ENCODE measurements at places on chromosomes 12 and 14.

DNA sequence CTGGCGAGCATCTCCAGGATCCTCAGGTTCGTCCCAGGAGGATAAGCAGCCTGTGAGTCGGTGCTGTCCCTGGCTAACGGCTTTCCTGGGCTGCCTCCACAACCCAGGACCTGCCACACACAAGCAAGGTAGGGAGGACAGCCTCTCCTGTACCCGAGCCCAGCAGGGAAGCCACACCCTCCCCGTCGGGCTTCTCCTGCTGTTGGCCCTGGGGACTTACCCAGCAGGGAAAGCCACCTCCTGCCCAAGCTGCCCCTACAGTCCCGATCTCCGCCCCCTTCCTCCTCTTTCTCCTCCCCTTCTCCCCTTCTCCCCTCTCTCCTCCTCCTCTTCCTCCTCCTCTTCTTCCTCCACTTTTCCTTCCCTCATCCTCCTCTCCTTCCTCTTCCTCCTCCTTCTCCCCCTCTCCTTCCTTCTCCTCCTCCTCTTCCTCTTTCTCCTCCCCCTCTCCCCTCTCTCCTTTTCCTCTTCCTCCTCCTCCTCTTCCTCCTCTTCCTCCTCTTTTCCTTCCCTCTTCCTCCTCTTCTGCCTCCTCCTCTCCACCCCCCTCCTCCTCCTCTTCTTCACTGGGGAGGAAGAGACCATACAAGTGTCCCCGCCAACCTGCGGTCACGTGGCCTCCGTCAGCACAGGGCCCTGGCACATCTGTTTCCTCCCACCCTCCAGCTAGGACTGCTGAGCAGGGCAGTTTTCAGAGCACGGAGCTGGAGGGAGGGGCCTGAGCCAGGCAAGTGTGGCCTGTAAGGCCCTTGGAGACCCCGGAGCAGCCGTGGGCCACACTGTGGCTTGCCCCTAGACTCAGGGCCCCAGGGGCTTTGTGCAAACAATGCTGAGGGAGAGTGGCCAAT is 17.3 kb upstream of the RFLNA start:
- DNase-seq, result no peak

DNA sequence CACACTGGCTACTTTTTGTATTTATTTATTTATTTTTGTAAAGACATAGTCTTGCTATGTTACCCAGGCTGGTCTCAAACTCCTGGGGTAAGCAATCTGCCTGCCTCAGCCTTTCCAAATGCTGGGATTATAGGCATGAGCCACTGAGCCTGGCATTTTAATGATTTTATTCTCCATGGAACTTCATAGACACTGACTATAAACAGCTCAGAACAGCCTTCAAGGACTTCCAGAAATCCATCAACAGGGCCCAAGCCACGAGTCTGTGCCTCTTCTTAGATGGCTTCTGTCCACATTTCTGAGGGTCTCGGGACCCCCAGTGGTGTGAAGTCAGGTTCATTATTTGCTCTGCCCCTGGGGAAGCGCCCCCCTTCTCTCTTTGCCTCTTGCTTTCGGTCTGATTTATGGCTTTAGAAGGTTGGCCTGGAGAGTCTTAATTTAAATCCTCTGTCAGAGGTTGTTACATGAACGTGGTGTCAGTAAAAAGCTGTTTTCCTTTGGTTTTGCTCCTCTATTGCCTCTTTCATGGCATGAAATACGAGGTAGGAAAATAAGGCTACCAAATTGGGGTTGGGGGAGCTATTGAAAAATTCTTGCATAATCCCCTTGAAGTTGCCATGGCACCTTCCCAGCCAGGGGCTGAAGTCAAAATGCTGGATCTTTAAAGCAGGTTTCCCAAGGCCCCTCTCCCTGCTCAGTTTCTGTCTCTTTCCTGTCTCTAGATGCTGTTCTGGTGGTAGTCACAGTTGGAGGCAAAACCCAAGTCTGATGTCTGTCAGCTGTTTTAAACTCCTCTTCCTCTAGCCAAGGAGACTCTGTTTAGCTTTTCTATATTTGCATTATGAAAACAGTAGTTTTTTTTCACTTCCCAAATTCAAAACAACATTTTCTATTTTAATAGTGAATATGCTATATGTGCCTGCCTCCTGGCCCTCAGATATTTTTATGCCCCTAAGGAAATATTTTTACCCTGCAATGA is 129.4 kb downstream of the SMOC1 start:
- no peak for DNase-seq

GRCh38 chr14:101591121-101591520 is 29.8 kb downstream of the DIO3 start:
- DNase-seq, result no peak

- no peak for DNase-seq
These were observed 83.9 kb downstream of the ZFP36L1 start for GRCh38 chr14:68709007-68709406.

- no peak for DNase-seq
These were observed 47.2 kb downstream of the SMUG1 start for GRCh38 chr12:54141431-54142113.

DNA sequence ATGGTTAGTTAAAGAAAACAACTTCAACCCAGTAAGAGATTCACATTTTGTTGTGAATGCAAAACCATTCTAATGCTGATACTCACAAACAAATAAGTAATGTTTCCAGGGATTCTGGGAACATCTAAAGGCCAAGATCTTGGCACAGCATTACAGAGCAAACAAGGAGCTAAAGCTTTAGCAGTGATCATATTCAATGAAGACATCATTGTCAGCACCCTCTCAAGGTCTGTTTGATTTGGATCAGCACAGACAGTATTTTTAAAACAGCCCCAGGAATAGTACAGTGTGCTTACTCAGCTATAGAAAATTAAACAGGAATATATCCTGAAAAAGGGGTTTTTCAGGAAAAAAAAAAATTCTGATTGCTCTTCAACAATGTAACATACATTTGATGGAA is 71.4 kb downstream of the TMEM260 start:
- DNase-seq, result no peak

GRCh38 chr14:81450100-81450531 is 50.0 kb upstream of the STON2 start:
- DNase-seq, result no peak

- DNase-seq, result no peak
These were observed 155.1 kb downstream of the ESRRB start for GRCh38 chr14:76531085-76531484.

DNA sequence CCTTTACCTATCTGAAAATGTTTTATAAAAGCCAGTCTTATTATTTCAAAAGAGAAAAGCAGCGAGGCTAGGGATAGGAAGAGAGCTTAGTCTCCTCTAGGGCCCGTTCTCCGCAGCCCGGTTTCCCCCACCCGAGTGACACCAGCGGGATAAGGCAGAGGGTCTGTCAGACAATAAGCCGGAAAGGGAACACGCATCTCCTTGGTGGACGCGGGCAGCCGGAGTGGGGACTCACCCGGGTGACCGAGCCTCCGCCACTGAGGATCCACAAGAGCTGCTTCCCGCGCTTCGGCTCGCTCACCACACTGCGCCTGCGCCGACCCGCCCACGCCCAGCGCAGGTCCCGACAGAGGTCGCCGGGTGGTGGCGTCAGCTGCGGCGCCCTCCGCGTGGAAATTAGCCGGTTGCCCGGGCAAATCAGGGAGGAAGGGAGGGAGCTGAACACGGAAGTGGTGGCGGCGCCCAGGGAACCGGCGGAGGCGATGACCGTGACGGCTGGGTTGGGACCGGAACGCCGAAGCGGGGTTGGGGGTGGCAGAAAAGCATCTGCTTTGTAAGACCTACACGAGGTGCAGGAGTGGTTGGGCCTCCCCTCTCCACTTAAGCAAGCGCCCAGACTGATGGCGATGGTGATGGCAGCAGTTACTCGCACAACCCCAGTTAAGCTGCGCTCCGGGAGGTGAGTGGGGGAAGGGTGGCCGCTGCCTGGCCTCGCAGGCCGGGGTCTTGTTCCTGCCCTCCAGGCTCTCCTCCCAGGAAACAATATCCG is at the start of the genes SOCS4 and WDHD1:
Gene SOCS4 (plus strand): TSS at position 444 of the 769 bp plus-strand sequence. CDS start 15,806 bp downstream, outside the sequence.
Gene WDHD1 (minus strand): TSS at position 307 of the 769 bp plus-strand sequence. CDS start 312 bp downstream, outside the sequence.
- DNase-seq, result peak; percentile 95

GRCh38 chr14:88535149-88535548 is 19.7 kb downstream of the PTPN21 start:
- DNase-seq, result no peak

DNA sequence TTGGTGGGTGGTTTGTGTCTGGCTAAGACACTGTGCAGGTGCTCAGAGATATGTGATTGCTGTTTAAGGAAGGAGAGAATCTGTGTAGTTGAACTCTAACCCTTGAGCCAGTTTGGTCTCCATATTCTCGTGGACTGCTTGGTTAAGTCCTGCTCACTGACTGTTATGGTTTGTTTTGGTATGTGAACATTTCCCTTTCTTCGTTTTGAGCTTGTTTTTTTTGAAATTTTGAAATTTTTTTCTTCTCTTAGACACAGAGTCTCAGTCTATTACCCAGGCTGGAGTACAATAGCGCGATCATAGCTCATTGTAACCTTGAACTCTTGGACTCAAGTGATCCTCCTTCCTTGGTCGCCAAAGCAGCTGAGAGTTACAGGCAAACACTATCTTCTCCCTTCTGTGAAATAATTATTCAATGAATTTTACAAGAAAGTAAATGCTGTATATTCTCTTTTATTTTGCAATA is 40.0 kb downstream of the MIPOL1 start:
- no peak for DNase-seq

GRCh38 chr12:92898755-92899154 is 30.3 kb downstream of the EEA1 start:
- DNase-seq, result no peak

GRCh38 chr12:125469683-125470082 is 404.4 kb downstream of the AACS start:
- DNase-seq, result no peak

DNA sequence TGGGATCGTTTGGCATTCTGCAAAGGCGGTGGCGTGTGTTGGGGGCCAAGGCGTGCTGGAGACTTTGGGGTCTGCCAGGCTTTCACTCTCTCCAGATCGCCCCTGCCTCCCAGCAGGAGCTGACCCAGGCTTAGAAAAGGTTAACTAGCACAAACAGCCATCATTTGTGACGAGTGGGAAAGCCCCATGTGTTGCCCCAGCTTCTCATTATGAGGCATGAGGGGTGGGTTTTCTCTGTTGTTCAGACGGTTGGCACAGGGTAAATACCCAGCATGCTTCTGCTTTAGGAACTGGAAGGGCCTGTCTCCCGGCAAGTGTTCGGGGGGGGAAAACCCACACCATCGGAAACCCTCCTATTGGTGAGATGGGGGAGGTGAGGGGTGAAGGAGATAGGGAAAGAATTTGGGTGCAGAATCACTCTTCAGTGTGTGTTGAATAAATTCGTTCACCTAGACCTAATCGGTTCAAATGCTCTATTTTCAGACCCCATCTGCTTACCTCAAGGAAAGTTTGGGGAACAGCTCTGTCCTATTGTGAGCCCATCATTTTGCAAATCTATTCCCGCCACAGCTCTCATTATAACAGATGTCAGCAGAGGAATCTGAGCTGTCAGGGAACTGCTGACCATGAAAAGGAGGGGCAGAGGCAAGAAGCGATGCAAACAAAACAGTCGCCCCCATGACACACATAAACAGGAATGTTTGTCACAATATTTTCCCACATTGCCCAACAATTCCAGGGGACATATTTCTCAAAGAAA is 34.7 kb upstream of the C12orf42 start:
- no peak for DNase-seq

DNA sequence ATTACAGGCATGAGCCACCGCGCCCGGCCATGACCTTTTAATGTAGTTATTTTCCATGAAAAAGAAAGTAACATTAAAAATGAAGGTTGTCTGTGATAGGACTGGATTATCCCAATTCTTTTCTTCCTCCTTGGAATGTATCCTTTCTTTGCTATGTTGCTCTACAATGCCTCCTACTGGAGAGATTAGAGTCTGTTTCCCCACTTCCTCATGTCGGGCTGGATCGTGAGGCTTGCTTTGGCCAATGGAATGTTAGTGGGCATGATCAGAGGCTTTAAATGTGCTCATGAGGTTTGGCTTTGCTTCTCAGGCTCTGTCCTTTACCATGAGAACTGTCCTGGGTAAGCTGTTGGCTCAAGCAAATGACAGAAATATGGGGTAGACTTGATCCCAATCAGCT is 34.7 kb upstream of the SOCS2 start:
- no peak for DNase-seq

DNA sequence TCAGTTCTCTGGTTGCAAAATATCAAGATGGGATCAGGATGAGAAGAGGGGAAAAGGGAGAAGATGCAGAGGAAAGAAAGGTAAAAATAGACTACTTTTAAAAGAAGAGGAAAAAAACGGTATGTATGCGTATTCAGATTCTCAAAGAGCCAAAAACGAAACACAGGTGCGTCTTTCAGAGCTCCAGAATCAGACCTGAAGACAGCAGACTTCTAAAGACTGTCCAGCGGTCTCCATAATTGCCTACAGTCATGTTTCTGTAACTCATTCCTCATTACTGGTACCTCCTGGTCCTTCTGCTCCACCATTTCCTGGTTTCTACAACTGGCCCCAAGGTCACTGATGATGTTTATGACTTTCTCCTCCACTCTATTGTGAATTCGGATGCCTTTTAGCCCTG is 12.4 kb upstream of the KCNA5 start:
- no peak for DNase-seq

DNA sequence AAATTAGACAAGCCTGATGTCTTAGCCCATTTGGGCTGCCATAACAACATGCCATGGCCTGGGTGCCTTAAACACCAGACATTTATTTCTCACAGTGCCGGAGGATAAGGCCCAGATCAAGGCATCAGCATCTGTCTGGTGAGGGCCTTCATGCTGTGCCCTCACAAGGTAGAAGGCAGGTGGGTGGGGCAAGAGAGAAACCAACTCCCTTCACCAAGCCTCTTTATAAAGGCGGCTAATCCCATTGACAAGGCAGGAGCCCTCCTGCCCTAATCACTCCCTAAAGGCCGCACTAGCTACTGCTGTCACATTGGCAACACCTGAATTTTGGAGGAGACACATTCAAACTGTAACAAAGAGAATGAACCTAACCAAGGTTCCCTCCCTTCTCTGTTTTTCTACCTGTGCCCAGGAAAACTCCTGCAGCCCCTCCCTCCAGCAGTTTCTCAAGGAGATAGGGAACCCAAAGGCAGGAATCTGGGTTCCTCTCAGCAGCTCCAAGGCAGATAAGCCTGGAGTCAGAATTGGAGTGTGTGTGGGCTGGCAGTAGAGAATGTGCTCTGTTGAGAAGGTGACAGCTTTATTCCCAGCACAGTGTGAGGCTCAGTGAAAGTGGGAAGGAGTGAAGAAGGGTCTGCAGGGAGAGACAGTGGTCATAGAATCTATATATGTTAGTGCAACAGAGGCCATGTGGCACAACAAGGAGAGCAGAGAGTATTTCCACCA is 21.7 kb upstream of the GPATCH2L start:
- no peak for DNase-seq

DNA sequence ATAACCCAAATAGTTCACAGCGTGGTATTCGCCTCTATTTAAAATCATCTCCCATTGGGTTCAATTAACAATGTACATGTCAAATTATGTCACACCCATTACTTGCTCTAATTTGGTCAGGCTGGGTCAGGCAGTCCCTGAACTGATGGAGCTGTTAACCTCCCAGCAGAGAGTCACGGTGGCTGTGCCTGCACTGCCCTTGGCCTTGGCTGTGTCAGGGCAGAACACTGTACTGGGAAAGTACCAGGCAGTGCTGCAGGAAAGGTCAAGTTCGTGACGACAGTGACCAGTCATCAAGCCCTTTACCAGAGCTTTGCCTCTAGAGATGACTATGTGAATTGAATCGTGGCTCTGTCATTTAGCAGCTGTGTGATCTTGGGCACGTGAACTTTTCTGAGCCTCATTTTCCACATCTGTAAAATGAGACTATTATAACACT is 100.0 kb downstream of the ARF6 start:
- no peak for DNase-seq

GRCh38 chr14:92638904-92639303 is 109.5 kb downstream of the LGMN start:
- no peak for DNase-seq

GRCh38 chr12:55582066-55582465 is 9.8 kb downstream of the OR2AP1 start:
- no peak for DNase-seq
